Activated CD8-positive, alpha-beta T cell treated with anti-CD3 and anti-CD28 coated beads, Interleukin-2, amount 10 ng/mL, durations not matched to agents 7 days and 5 days (primary cell): ENCODE measurements at places on chromosomes 7 and 10. TPM values are rescaled to one million over a fixed set of nuclear protein-coding genes. Genes with fewer than 3 reads are reported as not detected.

Gene GOT1
- 31.2 TPM for total RNA-seq

Gene KNDC1
- total RNA-seq, result 0.21 TPM

Gene TBX20
- not detected for total RNA-seq

- H3K27ac ChIP-seq, result no peak overlapping the region
- no peak overlapping the region for H3K4me3 ChIP-seq
- H3K4me1 ChIP-seq, result no peaks in the 10 kb centered on the region
- no peaks in the 10 kb centered on the region for H3K36me3 ChIP-seq
These were observed 50.9 kb downstream of the LAMB4 start for GRCh38 chr7:108079276-108079647.

- no peaks in the 10 kb centered on the region for H3K4me1 ChIP-seq
- no peaks in the 10 kb centered on the region for H3K36me3 ChIP-seq
- H3K27ac ChIP-seq, result no peak overlapping the region
- no peaks in the 10 kb centered on the region for H3K27me3 ChIP-seq
These were observed 32.3 kb upstream of the IMMP2L start for GRCh38 chr7:111594602-111595001.

- peaks cover 7% of the 10 kb centered on the region for H3K36me3 ChIP-seq
- H3K27me3 ChIP-seq, result peaks cover 23% of the 10 kb centered on the region
- no peak for DNase-seq
- H3K4me3 ChIP-seq, result no peak overlapping the region
- no peaks in the 10 kb centered on the region for H3K4me1 ChIP-seq
These were observed 68.5 kb downstream of the NHLRC2 start for GRCh38 chr10:113922787-113923570.

- peaks cover 10% of the 10 kb centered on the region for H3K27me3 ChIP-seq
- no peak overlapping the region for H3K27ac ChIP-seq
- no peak overlapping the region for H3K4me3 ChIP-seq
- DNase-seq, result peak; percentile 26
- peaks cover 10% of the 10 kb centered on the region for H3K4me1 ChIP-seq
These were observed 171.5 kb upstream of the ADCY1 start for GRCh38 chr7:45402480-45403218.

DNA sequence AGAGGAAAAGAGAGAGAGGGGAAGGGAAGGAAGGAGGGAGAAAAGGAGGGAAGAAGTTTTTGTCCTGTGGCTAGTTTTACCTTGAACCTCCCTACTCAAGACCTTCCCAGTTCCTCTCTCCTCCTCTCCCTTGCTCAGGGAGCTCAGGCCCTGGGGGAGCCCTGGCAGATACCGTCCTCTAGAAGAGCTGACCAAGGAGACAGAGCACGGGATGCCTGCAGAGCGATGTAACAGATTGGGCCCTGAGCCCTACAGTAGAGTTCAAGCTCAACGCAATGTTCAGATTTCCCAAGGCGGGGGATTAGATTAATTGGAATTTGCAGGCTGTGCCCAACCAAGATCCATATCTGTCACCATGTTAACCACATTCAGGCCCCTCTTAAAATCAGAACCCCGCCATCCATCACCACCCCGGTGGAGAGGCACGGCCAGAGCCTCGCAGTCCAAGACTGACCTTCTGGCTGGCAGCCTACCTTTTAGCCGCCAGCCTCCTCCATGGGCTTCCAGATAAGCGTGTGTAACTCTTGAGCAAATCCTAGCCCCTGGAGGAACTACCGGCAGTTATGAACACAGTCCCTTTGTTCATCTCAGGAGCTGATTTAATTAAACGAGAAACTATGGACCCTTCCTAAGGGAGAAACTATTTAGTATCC, 70.6 kb downstream of the KCNMA1 start:
- H3K36me3 ChIP-seq, result no peaks in the 10 kb centered on the region
- H3K27ac ChIP-seq, result no peak overlapping the region
- H3K4me1 ChIP-seq, result no peaks in the 10 kb centered on the region
- peaks cover 32% of the 10 kb centered on the region for H3K27me3 ChIP-seq

GRCh38 chr10:11782793-11783557, 40.2 kb upstream of the PROSER2 start:
- H3K27me3 ChIP-seq, result peaks cover 3% of the 10 kb centered on the region
- no peak overlapping the region for H3K4me3 ChIP-seq
- H3K36me3 ChIP-seq, result no peaks in the 10 kb centered on the region
- peak; percentile 30 for DNase-seq
- H3K4me1 ChIP-seq, result no peaks in the 10 kb centered on the region
